Glutamatergic neuron (in vitro differentiated cells): ENCODE measurements at places on chromosomes 16 and 17.
A peak's percentile ranks its signal among the peaks of the same experiment; 100 is the strongest.

DNA sequence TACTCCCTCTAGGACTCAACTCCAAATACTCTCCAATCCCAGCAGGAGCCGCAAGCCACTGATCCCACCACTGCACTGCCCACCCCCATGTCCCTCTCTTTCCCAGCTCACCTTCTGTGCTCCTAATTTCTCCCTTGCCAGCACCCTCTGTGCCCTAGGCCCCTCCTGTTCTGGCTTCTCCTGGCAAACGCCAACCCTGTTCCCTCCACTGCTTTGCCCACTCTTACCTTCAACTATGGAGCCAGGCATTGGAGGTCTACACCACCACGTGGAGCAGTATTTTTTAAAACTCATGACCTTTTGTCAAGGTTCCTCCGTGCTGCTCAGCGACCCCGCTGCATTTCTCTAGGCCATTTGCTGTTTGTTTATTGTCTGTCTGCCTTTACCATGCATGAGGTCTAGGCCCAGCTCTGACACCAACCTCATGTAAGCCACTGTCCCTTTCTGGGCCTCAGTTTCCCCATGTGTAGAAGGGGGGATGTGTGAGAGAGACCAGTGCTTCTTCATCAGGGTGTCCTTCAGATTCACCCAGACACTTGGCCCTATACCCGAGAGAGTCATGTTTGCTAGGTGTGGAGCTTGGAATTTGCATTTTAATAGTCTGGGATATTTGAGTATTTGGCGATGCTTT lies 4.6 kb downstream of the CCDC102A start:
- DNase-seq: no peak

- DNase-seq: no peak
Measured at GRCh38 chr16:89031715-89032659, 55.0 kb upstream of the CBFA2T3 start.

DNA sequence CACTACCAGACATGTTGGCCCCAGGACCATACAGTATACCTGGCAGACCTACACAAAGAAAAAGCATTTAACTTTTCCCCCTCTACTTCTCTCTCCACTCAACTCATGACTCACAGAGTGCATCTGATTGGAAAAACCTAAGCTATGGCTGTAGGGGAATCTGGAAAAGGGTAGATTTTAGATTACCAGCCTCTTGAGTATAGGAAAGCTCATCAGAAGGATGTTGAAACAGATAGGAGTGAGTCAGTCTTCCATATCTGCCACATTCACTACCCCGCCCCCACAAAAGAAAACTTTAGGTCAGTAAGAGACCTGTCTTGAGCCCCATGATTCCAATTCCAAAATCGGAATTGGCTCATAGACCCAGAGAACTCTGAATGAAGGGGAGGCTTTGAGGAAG lies 12.3 kb downstream of the KRT9 start:
- DNase-seq: no peak

GRCh38 chr17:49063652-49064051 lies 66.5 kb downstream of the IGF2BP1 start:
- no peak for DNase-seq

- no peak for DNase-seq
Measured at GRCh38 chr16:83574388-83574787, 233.4 kb upstream of the HSBP1 start.

DNA sequence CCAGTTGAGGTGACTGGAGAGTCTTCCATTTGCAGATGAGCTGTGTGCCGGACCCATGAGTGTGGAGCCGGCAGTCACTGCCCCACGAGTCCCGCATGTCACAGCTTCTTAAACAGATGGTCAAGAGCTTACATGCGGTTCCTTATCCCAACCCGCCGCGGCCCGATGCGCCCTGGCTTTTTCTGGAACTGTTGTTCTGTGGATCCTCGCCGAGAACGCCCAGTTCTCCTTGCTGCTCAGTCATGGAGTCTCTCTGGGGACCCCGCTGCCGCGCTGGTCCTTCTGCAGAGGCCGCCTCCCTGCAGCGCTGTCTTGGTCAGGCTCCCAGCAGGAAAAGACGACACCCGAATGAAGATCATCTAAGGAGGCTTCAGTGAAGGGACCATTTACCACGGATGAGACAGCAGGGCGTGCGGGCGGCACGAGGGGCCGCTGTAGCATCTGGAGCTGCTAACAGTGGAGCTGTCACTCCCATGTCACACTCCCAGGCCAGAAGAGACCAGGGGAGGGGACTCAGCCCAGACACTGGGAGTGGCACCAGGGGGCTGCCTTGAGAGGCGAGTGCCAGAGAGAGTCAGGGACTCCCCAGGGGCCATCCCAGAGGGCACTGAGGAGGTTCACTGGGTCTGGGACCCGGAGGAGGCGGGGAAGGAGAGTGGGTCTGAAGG lies 10.8 kb upstream of the LGALS3BP start:
- DNase-seq: no peak

DNA sequence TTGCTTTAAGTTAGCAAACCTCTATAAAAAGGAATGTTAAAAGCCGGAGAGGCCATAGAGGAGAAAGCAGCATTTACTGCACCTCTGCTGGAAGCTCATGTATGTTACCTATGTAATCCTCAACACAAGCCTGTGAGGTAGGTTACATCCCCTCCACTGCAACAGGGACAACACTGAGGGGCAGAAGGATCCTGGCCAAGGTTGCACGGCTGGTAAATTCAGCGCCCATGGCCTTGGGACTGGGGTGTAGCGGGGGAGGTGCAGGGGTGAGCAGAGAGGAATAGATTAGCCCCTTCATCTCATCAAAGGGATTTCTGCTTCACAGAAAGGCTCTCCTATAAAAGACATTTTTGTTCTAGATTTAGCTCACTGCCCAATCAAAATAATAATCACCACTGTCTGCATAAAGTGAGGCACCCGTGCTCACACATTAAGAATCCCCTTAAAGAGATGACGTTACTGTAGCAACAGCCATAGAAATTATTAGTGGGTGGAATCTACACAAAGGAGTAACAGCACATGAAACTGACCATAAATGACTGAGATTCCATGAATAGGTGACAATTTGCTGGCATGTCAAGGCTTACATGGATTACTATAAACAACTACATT lies 3.3 kb downstream of the ZCCHC14 start:
- no peak for DNase-seq

- no peak for DNase-seq
Measured at GRCh38 chr16:58243528-58244004, 45.7 kb upstream of the CSNK2A2 start.

DNA sequence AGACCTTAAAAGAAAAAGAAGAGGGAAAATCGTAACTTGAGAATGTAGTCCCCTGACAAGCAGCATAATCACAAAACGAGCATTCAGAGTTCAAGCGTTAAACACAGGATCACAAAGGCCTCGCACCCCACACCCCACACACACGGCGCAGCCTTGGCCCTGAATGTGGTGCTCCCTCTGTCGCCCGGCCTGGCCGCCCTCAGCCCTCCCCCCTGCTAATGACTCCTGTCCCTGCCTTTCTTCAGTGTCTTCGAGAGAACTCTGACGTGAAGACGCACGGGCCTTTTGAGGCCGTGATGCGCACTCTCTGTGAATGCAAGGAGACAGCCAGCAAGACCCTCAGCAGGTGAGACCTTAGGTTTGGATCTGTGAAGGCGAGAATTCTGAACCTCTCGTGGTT lies 47.5 kb upstream of the ENDOV start:
- no peak for DNase-seq

GRCh38 chr17:81003711-81004475 lies 12.3 kb downstream of the CHMP6 start:
- no peak for DNase-seq

DNA sequence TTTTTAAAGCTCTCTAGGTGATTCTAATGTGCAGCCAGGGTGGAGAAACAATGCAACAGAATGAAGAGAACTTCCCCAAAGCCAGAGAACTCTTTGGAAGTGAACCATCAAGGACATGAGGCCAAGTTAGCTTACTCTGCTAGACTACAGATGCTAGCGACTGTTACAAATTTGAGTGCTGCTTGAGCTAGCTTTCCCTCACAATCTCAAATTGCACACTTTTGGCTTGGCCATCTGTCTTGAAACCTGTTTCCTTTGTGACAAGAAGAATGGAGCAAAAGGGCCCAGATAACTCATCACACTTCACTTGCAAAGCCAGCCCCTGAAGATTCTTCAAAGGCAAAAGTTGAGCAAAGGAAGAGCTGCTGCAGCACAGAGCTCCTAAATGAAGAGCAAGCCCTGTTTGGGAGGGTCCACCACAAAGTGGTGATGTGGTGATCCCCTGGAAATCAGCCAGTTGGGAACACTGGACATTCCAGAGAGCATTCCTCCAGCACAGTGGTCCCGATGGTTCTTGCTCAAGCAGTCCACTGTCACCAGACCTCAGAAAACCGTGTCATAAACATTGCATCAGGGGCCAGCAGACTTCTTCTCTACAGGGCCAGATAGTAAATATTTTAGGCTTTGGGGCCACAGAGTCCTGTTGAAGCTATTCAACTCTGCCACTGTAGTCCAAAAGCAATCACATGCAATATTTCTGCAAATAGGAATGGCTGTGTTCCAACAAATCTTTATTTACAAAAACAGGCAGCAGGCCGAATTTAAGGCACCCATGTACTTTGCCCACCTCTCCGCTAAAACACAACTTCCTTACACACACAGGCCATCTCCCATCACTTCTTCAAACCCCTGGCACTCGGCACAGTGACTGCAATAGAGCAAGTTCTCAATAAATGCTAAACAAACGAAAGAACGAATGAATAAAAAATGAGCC lies 21.2 kb downstream of the SLC39A11 start:
- no peak for DNase-seq

- DNase-seq: no peak
Measured at GRCh38 chr17:50834429-50835300, 721 bp upstream of the WFIKKN2 start.

- no peak for DNase-seq
Measured at GRCh38 chr17:27322690-27323508, 29.0 kb downstream of the WSB1 start.

- no peak for DNase-seq
Measured at GRCh38 chr16:4661661-4662060, 31.7 kb upstream of the NUDT16L1 start.

DNA sequence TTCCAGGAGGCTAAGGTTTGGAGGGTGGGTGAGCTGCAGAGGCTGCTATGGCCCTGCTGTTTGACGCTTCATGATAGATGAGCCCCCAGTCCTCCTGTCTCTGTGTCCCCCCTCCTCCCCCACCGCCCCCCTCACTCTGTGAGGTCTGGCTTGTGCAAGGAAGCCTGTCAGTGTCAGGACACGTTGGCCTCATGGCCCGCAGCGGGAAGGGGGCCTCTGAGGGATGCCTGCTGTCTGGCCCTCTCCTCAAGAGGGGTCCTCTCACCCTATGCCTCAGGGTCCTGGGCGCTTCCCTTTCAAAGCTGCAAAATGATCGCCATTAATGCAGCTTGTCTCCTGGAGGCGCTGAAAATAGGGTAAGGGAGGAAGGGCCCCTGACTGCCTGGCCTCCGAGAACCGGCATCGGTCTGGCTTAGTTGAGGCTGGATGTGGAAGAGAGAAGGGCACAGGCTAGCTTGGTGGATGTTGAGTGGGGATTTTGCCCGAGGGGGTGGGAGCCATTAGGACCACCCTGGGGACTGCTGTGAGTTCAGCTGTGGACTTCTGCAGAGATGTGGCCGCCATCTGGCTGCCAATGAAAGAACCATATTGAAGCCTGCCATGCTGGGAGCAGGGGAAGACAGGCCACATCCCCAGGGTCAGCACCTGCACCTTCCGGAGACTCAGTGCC lies 14.8 kb upstream of the GOSR2 start:
- peak; percentile 55 for DNase-seq

- no peak for DNase-seq
Measured at GRCh38 chr17:33769066-33769465, 476.0 kb upstream of the ASIC2 start.

GRCh38 chr16:57578521-57579360 lies 36.3 kb downstream of the ADGRG5 start:
- no peak for DNase-seq

GRCh38 chr17:630801-631200 lies 83.8 kb downstream of the VPS53 start:
- no peak for DNase-seq

DNA sequence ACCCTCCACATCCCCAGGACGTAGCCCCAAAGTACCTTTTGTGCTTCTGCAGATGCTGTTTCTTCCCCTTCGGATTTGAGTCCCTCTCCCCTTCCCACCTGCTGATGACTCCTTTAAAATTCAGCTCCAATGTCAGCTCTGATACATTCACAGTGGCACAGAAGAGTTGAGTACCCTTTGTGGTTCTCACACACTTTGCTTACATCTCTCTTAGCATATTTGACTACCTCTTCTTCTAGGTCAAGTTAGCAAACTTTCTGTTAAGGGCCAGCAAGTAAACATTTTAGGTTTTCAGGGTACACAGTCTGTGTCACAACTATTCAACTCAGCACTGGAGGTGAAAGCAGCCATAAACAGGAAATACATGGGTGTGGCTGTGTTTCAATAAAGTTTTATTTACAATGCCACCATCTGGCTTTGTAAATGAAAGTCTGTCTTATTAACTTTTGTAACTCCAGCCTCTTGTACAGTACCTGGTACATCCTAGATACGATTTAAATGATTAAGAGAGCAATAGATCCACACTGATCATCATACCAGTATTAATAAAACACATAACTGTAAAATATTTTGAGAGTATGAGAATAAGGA lies 161.7 kb downstream of the SOX9 start:
- no peak for DNase-seq

DNA sequence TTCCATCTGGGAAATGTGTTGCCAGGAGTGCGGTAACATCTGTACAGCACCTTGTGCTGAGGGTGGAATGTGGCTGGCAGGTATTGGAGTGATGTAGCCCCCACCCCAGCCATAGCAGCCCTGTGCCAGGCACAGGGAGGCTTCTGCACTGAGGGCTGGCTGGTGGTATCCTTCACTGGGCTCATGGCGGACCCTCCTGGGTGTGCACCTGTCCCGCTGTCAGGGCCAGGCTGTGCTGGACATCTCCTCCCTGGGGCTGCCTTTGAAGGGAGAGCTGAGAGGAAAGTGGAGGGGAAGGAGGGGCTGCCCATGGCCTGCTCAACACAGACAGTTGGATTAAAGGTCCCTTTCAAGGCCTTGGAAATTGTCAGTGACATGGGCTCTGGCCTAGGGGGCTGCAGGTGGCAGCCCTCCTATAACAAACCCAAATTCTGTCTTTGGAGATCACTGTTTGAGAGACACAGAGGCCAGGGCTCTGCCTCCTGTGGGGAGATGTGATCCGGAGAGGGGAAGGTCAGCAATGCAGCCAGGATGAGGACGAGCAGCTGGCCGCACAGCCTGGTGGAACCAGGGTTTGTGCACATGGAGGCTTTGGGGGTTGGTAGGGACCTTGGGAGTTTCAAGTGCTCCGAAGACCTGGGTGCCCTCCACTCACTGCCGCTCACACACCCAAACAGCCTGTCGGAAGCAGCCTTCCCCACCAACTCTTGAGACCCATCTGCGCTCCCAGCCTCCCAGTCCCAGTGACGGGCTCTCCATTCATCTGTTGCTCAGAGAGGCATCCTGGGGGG lies 22.8 kb downstream of the NKD1 start:
- no peak for DNase-seq

DNA sequence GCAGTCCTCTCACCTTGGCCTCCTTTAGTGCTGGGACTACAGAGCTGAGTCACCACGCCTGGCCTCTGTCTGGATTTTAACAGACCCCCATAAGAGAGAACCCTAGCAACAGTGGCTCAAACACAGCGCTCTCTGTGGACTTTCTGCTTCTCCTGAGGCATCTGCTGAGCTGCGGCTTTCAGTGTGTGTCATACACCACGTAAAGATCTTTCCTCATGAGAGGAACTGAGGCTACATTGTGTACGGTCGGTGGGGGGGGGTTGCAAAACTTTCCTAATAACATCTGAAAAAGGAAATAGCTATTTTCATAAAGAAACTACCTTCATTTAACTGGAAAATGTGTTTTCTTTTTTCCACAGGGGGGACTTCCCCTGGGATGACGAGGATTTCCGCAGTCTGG lies 32.9 kb downstream of the DEF8 start:
- DNase-seq: no peak
